ENCODE measurements at places on chromosomes 13 and 19.

- DNase-seq, result no peak
These were observed at the start of gene ETV2 for GRCh38 chr19:35641515-35642151. ETV2 (plus strand) TSS chr19:35641745; CDS start chr19:35642461, 716 bp downstream.

DNA sequence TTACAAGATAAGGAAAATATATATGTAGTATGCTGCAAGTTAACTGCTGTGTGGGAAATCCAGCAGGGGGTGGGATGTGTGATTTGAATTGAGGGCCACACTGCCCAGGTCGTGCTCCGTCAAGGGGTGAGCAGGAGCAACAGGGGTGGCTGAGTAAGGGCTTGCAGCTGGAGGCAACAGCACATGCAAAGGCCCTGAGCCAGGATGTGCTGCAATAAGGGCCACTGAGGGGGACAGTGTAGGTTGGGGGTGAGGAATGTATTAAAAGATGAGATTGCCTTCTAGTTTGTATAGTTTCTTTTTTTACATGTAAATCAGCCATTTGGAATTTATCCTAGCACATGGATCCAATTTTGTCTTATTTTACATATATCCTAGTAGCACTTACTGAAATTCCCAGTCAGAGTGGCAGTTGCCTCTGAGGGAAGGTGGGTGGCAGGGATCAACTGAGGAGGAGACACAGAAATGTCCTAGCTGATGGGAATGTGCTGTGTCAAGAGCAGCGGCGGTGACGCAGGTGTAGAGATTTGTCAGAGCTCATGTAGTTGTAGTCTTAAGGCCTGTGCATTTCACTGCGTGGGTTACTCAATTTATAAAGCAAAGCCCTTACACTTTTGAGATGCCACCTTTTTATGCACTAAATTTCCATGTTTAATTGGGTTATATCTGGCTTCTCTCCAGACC lies 5.4 kb upstream of the RBM42 start:
- no peak for DNase-seq

GRCh38 chr13:38409771-38410170 lies 60.1 kb downstream of the UFM1 start:
- no peak for DNase-seq

DNA sequence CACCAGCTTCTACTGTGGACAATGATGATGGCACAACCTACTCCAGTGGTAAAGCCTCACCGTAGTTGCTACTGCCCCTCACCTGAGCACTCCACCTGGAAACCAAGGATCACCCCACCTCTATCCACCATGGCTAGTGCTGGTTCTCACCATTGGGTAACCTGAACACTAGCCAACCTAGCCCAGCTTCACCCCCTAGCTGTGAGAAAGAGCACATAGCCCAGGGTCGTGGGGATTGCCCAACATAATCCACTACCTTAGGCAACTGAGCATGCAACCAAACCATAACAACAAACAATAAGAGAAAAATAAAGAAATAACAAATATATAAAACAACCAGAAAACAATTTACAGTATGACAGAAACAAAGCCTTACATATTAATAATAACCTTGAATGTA lies 560.1 kb downstream of the DIAPH3 start:
- no peak for DNase-seq

DNA sequence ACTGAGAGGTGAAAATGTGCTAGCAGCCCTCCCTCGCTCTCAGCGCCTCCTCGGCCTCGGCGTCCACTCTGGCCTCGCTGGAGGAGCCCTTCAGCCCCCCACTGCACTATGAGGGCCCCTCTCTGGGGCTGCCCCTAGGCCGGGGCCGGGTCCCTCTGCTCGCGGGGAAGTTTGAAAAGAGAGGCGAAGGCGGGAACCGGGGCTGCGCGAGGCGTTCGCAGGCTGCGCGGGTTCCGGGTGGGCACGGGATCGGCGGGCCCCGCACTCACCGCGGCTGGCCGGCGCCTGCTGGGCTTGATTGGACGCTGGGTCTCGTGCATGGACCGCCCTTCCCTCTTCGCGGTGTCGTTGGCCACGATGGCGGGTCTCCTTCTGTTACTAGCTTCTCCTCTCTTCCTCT lies 29.3 kb downstream of the C1QTNF9 start:
- no peak for DNase-seq

- DNase-seq, result no peak
These were observed 881 bp downstream of the GEMIN7 start for GRCh38 chr19:45079911-45080370.

DNA sequence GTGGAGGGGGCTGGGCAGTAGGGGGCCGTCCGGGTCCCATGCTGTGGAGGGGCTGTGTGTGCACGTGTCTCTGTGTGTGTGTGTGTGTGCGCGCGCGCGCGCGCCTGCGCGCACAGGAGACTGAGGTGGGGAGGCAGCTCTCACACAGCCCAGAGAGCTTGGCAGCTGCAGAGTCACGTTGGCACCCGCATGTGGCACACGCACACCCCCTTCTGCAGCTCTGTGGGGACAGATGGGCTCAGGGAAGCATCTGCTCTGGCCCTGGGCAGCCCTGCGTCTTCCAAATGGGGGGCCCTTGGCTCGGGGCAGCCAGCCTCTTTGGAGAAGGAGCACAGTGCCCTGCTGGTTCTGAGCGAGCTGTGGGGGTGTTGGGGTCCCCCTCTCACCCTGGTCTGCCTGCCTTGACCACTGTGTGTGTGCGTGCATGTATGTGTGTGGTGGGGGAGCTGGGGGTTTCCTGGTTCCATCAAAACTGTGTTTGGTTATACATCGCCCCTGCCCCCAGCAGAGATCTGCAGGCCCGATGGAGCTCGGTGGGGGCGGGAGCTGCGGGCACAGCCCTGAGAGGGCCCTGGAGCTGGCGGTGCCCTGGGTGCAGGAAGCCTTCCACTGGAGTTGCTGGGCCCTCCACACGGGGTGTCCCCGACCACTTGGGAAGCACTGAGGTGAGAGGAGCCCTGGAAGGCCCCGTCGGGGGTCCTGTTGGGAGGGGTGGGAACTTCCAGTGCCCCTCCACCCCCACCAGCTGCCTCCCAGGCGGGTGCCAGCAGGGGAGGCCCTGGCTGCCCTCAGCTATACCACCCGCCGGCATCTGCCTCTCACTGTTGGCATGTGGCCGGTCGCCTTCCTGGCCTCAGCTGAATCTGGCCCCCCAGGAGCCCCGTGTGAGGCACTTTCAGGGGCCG lies 67.1 kb downstream of the KDM4B start:
- DNase-seq, result no peak

GRCh38 chr19:42252365-42253244 lies 2.3 kb downstream of the ERF start:
- DNase-seq, result no peak

GRCh38 chr13:33057019-33057780 lies 41.0 kb downstream of the KL start:
- no peak for DNase-seq

GRCh38 chr13:51856027-51856736 lies 5.6 kb upstream of the CCDC70 start:
- DNase-seq, result no peak

DNA sequence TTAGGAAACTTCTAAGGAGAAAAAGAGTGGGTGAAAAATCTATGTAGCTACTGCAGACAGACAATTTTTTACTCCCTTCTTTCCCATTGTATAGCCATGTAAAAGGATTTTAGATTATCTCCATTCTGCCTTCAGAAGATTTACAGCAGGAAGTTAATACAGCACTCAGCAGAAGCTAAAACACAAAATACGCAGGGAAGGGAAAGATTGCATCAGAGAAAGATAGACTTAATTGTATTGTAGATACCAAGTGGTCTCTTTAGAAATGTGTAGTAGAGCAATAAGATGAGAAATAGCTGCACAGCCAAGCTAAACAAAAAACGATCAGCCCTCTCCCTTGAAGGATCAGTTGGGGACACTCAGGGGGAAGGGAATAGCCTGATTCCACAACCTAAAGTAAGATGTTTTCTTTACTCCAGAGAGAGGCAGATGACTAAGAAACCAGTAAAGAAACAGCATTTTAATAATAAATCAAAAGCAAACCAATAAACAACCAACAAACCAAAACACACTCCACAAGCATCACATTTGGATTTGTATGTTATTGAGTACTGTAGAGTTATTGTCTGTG lies 236.7 kb upstream of the SLITRK1 start:
- no peak for DNase-seq

GRCh38 chr13:77729502-77730221 lies 32.2 kb downstream of the SLAIN1 start:
- no peak for DNase-seq

GRCh38 chr19:36987091-36987490 lies 71.0 kb downstream of the ZNF568 start:
- DNase-seq, result no peak

DNA sequence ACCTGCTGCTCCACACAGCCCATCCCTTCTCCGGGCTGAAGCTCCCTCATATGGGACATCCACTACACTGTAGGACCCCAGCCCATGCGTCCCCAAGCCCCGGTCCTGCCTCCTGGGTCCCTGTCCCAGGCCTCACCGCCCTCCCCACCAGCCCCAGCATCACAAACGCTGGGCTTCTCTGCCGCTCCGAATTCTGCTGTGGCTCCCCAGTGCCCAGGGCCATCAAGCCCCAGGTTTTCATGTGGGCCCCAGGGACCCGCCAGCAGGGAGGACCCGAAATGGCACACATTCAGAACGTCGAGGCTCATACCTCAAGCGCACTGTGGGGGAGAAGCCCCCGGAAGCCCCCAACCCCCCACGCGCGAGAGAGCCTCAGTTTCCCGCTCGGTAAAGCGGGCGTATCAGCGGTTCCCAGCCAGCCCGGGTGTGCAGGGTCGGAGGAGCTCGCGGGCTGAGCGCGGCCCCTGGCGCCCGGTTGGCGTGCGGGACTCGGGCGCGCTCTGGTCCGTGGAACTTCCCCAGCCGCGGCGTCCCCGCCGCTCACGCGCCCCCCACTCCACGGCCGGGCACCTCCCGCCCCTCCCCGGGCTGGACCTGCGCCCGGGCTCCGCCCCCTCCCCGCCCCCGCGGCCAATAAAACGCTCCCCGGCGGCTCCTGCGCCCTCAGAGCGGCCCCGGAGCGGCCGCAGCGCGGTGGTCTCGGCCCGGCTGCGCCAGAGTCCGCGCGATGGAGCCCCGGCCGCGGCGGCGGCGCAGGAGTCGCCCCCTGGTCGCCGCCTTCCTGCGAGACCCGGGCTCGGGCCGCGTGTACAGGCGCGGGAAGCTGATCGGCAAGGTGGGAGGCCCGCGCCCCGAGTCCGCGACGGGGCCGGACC lies at the start of gene PLK5:
TSS of gene PLK5 (plus strand) at position 666 of the 875 bp plus-strand sequence. CDS start 2,920 bp downstream, outside the sequence.
- no peak for DNase-seq

DNA sequence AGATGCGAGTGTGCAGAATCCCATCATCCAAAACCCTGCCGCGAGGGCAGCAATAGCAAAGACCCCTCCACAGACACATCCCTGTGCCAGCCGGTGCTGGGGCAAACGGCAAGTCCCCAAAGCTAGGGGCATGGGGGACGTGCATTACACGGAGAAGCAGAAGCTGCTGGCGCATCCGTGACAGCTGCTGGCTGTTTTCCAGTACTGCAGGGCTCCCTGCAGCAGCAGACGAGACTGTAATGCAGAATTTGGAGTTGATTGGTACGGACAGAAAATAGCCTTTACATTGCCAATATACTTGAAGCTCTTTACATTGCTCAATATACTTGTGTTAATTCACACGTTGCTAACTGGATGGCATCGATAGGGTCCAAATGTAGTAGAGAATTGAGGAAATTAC lies 77.2 kb upstream of the TMTC4 start:
- DNase-seq, result no peak

DNA sequence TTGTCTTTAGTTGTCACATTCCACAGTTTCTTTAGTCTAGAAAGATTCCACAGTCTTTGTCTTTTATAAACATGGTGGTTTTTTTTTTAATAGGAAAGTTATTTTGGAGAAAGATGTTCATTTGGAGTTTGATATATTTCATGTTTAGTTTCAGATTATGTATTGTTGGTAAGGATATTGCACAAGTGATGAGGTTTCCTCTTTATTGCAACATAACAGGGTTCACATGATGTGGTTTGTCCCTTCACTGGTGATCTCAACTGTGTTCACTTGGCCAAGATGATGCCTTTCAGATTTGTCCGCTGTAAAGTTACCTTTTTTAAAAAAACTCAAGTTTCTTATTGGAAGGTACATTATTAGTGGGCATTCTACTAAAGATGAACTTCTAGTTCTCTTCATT lies 3.2 kb downstream of the ZNF230 start:
- DNase-seq, result no peak

GRCh38 chr13:67632590-67632989 lies 402.5 kb upstream of the PCDH9 start:
- no peak for DNase-seq

DNA sequence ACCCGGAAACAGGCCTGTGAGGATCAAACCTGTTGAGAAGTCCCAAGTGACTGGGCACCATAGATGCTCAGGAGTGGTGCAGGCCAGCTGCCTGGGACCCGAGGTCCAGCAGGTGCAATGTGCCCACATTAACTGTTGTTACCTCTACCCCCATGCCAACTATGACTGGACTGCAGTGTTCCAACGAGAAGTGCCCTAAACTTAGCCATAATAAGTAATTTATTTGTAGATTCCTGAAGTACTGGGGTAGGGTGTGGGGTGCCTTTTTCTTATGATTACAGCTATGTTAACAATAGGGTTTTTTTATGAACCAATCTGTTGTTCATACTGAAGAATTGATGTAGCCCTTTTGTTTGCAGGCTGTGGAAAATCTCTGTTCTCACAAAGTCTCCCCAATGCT lies 9.2 kb downstream of the CUL4A start:
- no peak for DNase-seq

- no peak for DNase-seq
These were observed 36.2 kb upstream of the GTF3A start for GRCh38 chr13:27388241-27388640.

- DNase-seq, result no peak
These were observed 27.2 kb downstream of the COLGALT1 start for GRCh38 chr19:17582613-17583012.

DNA sequence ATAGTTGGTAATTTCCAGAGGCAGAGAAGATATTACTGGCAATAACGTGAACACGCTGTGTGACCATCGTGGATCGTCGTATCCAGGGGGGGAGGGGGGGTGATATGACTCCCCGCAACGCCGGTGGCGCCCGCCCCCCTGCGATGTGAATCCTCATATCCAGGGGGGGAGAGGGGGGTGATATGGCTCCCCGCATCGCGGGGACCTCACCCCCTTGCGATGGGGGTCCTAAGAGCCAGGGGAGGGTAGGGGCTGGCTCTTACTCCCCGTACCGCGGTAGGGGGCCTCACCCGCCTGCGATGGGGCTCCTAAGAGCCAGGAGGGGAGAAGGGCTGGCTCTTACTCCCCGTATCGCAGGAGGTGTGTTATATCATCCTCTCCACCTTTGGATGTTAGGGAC lies 31.3 kb upstream of the RGCC start:
- DNase-seq, result no peak

GRCh38 chr13:21661097-21661909 lies 9.6 kb upstream of the FGF9 start:
- DNase-seq, result no peak

DNA sequence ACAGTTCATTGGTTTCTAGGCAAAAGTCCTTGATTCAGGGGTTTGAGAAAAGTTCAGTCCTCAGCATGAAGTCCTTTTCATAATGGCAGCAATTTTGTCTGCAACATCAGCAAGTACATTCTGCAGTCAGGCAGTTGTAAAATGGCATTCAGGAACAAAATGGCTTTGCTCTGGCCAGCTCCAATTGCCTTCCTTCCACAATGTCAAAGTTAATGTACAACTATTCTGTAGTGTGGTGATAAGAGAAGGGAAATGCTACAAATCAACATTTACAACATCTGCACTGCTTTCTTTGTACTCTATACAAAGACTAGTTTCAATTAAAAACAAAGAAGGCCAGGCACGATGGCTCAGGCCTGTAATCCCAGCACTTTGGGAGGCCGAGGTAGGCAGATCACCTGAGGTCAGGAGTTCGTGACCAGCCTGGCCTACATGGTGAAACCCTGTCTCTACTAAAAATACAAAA lies 1.8 kb upstream of the NEK3 start:
- no peak for DNase-seq
